NCI-H2029 (cell line): ENCODE measurements at places on chromosomes 11 and 22.

DNA sequence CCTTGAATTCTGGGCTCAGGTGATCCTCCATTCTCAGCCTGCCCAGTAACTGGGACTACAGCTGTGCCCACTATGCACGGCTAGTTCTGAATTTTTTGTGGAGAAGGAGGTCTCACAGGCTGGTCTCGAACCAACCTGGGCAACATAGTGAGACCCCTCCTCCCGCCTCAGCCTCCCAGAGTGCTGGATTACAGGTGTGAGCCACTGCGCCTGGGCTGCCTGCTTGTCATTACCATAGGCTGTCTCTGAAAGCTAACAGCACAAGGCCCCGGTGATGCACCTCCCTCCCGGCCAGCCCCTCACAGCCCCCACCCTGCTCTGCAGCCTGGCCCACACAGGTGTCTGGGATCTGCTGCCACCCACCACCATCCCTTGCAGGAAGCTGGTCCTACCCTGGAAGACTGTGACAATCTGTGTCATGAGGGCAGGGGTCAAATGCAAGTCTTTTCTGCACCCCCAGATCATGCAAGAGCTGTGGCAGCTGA is 82.4 kb downstream of the DGCR2 start:
- DNase-seq, result no peak

- no peak for DNase-seq
Measured at GRCh38 chr11:12414611-12415010, 37.2 kb downstream of the PARVA start.

DNA sequence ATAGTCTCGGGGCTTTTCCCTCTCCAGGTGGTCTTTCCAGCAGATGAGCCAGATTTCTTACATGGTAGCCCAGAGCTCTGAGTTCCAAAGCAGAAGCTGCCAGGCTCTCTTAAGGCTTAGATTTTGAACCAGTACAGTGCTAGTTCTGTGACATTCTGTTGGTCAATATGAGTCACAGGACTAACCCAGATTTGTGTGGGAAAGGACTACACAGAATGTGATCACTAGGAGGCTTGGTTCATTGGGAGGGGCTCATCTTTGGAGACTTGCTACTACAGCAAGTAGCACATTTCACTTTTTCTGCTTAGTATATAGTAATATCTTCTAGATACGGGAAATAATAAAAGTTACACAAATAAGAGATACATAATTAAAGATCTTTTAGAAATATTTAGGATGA is 24.1 kb downstream of the RNF214 start:
- no peak for DNase-seq

DNA sequence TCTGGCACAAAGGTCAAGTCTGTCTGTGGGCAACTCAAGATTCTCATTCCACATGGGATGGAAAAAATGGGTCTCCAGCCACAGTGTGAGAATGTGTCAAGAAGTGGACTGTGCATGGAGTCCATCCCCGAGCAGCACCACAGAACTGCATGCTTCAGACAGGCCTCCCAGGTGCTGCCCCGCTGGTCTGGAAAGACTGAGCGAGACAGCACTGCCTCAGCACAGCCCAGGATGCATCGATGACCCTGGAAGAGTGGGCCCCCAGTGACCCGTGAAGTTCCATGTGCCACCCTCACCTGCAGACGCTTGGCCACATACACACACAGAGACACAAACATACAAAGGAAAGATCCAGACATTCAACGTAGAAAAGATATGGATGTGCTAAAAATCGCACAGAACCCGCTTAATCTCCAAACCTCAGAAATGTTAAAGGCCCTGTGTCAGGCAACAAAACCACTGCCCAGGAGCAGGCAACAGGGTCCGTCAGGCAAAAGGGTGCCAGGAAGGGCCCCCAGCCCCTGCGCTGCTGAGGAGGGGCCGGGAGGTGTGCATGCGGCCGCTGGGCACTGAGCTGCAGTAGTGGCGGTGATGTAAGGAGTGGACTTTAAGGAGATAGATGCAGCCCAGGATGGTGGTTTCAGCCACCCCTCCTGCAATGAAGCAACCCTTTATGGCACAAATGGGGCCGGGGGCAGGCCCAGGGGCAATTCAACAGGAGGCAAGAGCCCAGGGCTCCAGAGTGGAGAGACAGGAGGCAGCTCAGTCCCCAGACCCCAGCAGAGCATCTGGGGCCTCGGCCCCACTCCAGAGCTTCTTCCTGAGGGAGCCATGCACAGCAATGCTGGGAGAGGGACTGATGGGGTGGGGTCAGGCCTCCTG is 84.7 kb downstream of the DGCR2 start:
- DNase-seq, result no peak

GRCh38 chr11:70650075-70650909 is 252.0 kb downstream of the CTTN start:
- no peak for DNase-seq

DNA sequence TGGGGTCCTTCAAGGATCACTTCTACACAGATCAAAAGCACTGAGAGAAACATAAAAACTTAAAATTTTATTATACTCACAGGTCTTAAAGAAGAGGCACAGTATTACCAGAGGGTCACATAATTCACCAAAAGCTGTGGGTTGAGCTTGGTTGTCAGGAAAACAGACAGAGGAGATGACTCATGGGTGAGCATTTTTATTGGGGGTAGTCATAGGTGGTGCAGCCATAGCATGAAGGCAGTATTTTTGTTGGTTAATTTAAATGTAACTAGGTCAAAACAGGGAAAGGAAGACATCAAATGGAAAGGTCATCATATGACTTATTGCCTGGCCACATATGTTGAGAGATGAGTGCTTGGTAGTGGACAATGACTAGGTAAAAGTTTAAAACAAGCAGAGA is 24.2 kb downstream of the OR5B17 start:
- DNase-seq, result no peak

DNA sequence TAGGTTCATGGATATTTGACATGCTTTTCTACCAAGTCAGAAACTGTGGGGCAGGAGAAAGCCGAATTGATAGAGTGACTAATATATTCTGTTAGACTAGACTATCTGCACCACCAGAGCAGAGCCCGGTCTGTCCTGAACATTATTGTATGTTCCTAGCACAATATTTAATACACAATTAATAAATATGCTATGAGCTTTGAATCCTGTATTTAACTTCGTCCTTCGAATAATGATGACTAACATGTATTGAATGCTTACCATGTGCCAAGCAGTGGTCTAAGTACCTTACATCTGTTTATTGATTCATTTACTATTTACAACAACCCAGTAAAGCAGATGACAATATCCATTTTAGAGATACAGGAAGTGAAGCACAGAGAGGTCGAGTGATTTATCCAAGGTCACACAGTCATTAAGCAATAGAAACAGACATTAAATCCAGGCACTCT is 44.8 kb upstream of the ANO3 start:
- DNase-seq, result no peak

- DNase-seq, result no peak
Measured at GRCh38 chr11:34997952-34998528, 81.6 kb downstream of the PDHX start.

GRCh38 chr11:27916541-27917100 is 191.3 kb downstream of the KIF18A start:
- no peak for DNase-seq

DNA sequence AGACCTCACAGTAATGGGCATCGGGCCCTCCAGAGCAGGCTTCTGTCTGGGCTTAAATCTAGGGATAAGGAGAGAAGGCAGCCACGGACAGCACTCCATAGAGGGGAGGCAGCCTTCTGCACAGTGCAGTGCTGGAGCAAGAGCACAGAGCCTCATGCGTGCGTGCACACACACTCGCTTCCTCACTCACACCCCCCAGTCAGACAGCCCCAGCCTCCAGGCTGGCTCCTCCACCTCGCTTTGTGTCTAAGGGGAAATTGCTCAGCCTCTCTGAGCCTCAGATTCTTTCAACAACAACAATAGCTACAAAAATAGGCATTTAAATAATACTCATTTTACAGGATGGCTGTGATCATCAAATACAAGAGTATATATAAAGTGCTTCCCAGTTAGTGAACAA is 26.7 kb upstream of the ETS1 start:
- no peak for DNase-seq

DNA sequence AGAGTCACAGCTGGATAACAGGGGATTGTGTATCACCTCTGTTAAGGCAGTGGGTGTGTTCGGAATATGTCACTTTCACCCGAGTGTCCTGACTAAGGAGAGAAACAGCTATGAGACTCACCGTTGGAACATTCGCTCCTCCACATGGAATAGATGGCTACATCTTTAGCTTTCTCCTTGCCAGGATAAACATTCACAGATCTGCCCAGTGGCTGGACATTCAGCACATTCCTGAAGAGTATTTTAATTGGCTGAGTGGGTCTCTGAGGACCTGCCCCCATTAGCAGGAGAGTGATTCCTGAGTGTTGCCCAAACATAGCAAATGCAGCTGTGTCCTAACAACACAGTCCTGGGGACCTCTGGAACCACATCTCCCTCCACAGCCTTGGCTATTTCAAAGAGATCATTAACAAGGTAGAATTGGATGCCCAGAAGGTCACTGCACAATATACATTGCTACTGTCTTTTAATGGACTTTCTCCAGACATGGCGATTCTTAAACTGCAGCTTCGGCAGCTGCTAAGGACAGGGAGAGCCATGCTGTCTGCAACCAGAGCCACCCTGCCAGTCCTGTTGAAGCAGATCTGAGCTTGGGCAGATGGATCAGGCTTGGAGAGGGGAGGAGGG is 435.0 kb upstream of the CADM1 start:
- DNase-seq, result no peak

GRCh38 chr11:119107538-119108145 is 498 bp downstream of the C2CD2L start:
- DNase-seq, result no peak

DNA sequence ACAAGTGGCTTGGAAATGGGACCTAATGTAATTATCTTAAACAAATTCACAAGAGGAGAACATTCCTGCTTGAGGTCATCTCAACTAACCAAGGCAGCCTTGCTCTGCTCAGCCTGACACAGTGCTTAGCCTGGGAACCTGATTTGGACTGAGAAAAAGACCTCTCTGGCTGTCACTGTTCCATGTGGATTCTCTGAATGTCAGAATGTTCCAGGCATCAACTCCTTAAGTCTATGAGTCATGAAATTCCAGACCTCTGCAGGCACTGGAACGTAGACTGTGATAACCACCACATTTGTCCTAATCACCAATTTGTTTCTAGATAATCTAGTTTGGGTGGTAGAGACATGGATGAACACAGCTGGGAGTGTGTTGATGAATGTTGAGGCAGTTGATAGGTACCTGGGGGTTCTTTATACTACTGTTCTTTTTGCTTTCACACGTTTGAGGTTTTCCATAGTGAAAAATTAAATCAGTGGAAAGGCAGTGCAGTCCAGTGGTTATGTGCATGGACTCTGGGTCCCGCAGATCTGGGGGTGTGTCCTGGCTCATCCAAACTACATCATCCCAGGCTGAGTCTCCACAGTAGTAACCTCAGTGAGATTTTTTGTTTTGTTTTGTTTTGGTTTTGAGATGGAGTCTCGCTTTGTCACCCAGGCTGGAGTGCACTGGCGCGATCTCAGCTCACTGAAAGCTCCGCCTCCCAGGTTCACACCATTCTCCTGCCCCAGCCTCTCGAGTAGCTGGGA is 269.6 kb downstream of the MN1 start:
- DNase-seq, result no peak

DNA sequence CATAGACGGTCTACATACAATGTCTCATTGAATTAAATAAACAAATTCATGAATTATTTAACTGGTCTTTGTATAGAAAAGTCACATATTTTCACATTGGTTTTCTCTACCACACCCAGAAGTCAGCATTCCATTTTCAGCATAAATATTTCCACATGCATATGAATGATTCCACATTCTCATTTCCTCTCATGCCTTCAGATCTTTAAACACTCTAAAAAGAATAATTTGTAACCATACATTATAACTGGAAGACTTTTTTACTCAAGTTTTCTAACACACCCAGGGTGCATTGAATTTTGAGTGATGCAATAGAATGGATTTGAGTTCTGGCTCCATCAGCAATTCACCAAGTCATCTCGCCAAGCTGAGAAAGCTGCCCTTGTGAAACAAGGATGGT is 501.8 kb upstream of the TENM4 start:
- DNase-seq, result no peak

DNA sequence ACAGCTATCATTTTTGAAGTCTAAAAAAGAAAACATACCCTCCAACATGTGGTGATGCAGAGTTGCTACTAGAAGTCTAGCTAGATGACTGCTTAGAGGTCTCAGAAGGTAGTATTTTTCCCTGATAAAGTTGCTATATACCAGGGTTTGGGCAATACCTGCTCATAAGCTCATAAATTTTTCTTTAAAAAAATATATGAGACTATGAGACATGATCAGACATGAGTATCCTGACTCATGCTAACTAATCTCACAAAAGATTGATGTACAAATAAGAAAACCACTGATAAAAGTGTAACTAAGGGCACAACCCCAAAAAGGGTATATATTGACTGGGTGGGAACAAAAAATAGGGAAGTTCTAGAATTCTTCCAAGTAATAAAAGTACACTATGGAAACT is 740.9 kb downstream of the METTL15 start:
- DNase-seq, result no peak

DNA sequence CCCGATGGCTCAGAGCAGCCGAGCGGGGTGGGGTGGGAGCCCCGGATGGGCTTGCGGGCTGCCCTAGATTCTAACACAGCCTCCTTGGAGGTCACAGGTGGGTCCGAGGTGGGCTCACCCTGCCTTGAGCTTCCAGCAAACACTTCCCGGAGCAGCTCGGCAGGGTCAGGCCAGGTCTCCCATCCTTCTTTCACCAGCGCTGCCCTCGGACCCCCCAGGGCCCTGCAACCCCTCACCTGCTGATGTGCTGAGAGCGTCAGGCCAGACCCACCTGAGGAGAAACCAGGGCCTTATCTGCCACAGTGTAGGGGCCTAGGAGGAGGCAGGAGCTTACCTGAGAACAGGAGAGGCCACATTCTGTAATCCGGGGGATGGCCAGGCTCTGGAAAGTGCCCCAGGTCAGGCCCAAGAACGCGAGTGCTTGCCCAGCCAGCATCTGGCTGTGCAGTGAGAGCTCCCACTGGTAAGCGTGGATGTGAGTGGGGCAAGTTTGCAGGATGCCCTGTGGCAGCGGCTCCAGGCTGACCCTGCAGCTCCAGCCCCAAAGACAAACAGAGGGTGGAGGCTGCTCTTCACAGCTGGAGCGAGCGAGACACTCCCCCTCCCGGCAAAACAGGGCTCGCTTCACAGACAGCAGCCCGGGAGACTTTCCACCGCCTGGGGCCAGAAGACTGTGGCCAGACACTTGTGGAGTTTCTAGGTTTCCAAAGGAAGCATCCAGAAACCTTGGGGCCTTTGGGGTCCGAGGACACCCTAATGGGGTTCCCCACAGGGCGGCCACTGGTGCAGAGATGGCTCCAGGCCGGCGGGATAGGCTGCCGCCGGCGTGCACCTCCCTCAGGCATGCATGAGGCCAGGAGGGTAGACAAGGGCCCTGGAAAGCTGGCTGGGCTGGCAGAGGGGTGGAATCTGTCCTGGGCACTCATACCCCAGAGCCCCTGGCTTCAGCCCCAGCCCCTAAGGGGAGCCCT is at the start of gene IL17REL:
IL17REL (minus strand) TSS at position 555 of the 971 bp plus-strand sequence; CDS start at position 436, 119 bp downstream.
- DNase-seq, result peak; percentile 4

DNA sequence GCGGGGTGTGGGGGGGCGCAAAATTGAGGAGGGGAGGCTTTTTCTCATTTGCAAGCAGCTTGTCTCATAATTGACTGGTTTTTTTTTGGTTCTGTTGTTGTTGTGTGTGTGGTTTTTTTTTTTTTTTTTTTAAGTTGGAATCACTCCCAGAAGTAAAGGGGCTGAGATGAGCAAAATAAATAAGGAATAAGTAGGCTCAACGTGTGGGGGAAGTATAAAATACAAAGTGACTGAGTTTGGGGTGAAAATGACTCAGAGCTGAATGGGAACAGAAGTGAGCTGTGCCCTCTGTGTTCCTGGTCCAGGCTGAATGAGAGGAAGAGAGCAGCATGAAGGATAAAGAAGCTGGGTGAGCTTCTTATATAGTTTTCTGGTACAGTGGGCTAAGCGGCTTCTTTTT is 90.0 kb downstream of the GRIK4 start:
- DNase-seq, result no peak

- no peak for DNase-seq
Measured at GRCh38 chr22:23305321-23305910, 125.1 kb downstream of the BCR start.
